ENCODE measurements at places on chromosomes 2 and 18.

- no peak for DNase-seq
Observed at GRCh38 chr2:208502288-208502687, 95.7 kb downstream of the PTH2R start.

DNA sequence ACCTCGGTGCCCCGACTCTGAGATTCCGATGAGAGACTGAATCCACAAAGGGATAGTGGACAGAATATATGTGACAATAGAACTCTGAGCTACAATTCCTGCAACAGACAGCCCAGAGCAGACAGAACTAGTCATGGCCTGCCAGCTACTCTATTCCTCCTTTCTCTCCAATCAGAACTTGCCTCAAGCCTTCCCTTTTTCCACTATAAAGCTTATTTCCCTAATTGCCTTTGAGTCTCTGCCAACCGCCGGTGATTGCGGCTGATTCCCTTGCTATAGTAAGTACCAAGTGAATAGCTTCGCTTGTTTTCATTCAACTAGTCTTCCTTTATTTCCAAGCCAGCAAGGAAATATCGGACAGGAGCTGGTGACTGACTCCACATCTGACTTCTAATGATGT is 96.8 kb downstream of the DSC3 start:
- DNase-seq, result no peak

- DNase-seq, result no peak
Observed at GRCh38 chr2:164523009-164523408, 98.3 kb downstream of the GRB14 start.

DNA sequence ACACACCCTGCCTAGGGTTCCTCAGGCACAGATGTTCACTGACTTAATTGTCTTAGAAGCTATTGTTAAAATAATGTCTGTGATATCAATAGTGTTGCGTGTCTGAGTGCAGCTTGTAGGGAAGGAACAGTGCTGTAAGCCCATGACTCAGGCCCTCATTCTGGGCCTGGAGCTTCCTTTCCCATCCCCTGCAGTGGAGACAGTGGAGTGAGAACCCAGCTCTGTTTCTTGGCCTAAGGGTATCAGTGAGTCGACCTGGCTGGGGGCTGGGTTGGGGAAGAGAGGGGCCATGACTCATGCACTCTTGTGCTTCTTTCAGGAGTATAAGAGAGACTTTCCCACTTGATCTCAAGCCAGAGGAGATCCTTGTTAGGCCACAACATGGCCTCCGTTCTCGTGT is 106.8 kb downstream of the HRH4 start:
- DNase-seq, result no peak

GRCh38 chr2:63465633-63466032 is 122.6 kb downstream of the WDPCP start:
- no peak for DNase-seq

GRCh38 chr18:34224423-34225217 is at the start of gene NOL4:
NOL4 (minus strand) TSS chr18:34224913; CDS start chr18:34223253, 1,660 bp downstream.
- no peak for DNase-seq

GRCh38 chr2:172308253-172308935 is 119.0 kb upstream of the ITGA6 start:
- DNase-seq, result no peak

DNA sequence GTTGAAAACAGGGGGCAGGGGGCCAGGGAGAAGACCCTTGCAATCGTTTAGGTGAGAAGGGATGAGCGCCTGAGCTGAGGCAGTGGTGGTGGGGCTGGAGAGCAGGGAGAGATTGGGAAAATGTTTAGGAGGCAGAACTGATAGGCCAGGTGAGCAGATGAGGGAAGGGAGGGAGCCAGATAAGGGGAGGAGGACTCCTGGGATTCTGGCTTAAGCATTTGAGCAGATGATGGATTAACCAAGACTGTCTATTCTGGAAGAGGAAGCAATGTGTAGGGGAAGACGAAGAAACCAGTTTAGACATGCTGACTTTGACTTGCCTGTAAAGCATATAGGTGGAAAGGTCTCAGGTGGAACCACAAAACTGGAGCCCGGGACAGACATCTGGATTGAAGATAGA is 49.9 kb upstream of the ASPRV1 start:
- no peak for DNase-seq

DNA sequence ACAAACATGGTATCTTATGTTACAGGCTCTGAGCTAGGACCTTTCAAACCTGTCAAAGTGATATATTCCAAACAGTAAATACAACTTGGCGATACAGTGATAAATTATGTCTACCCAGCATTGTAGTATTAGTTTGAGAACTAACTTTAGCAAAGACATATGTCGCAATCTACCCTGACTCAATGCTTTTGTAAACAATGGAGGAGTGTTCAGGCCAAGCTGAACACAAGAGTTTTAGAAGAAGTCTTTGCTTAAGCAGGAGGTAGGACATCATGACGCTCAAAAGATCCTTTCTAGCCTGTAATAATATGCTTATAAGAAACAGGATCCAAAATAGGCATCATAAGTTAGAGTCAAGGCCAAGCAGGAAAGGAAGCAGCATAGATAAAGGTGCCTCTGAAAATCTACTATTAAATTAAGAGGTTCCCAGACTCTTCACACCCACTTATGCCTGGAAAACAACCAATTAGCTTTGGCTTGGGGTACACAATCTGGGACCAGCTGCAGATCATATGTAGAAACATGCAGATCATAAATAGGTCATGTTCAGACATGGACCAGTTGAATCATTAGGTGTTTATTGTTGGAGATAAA is 132.5 kb downstream of the CSRNP3 start:
- no peak for DNase-seq

- no peak for DNase-seq
Observed at GRCh38 chr18:48601343-48601742, 62.5 kb downstream of the CTIF start.

- DNase-seq, result no peak
Observed at GRCh38 chr2:55917117-55917516, 6.5 kb downstream of the EFEMP1 start.

- DNase-seq, result no peak
Observed at GRCh38 chr2:101698844-101699754, 1.6 kb downstream of the MAP4K4 start.

DNA sequence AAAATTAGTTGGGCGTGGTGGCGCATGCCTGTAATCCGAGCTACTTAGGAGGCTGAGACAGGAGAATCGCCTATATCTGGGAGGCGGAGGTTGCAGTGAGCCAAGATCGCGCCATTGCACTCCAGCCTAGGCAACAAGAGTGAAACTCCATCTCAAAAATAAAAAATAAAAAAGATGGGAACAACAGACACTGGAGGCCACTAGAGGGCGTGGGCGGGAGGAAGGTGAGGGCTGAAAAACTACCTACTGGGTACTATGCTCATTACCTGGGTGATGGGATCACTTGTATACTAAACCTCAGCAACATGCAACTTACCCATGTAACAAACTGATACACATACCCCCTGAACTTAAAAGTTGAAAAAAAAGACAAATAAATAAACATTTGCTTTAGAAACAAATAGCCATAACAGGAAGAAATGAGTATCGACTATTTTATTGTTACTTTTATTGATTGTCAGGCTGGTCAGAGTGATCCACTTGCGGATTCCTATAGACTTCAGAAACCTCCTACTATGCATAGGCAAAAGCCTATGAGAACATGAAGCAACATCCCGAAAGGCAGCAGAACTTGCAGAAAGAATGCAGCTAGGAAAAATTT is 61.0 kb downstream of the TMEM163 start:
- DNase-seq, result peak; percentile 21

DNA sequence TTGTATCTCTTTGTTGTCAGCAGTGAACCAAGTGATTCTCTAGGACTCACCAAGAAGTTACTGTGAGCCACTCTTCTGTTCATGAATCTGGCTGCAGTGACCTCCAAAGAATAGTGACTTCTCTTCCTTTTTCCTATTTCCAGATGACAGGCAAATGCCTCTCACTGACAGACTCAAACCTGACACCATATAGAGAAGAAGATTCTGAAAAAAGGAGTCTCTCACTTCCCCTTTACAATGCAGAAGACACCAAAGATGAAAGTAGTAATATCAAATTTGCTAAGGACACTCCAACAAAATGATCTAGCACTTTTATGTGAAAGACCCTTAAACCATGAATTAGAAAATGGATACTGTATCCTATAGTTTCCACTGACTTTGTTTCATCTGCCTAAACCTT is 44.4 kb upstream of the SETBP1 start:
- no peak for DNase-seq

- peak; percentile 40 for DNase-seq
Observed at GRCh38 chr2:232592772-232593395, 40.5 kb upstream of the EFHD1 start.

GRCh38 chr2:73931531-73932500 is 5.1 kb downstream of the DGUOK start:
- peak; percentile 85 for DNase-seq

DNA sequence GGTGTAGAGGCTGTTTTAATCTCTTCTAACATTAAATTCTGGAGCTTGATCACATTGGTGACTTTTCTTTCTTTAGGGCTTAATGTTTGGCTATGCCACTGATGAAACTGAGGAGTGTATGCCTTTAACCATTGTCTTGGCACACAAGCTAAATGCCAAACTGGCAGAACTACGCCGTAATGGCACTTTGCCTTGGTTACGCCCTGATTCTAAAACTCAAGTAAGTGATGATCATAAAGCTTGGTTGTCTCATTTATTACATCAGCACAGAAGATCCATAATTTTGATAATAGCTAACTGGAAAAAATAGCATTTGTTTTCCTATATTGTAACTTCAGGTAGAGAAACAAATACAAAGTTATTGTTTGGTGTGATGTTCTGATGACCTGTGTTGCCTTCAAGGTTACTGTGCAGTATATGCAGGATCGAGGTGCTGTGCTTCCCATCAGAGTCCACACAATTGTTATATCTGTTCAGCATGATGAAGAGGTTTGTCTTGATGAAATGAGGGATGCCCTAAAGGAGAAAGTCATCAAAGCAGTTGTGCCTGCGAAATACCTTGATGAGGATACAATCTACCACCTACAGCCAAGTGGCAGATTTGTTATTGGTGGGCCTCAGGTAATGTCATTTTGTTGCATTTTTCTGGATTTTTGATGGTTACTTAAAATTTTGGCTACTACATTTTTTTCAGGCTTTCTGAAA is 2.9 kb downstream of the MAT2A start:
- DNase-seq, result no peak

DNA sequence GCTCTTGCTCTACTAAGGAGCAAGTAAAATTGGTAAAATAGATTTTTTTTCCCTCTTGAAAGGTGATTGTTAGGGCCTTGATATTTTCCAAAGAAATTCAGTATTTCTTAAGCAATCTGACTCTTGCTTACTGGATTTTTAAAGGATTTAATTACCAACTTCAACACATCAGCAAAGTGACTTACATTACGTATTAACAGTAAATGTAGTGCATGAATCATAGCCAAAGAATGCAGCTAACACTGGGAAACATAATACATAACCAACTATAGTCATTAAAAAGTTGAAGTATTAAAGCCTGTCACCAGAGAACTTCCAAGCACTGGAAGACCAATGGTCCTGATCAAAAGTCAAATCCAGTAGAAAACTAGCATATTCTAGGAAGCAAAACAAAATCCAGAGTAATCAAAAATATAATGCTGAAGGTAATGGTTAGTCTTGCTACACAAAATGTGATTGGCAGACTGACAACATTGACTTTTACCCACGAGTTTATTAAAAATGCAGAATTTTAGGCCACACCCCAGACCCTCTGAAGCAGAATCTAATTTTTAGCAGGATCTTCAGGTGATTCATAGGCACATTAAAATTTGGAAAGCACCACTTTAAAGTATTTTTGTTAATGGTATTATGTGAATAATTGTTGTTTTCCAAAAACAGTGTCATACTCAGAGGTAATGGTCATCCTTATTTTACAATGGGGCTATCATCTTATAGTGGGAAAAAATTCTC is 31.8 kb upstream of the CAVIN2 start:
- no peak for DNase-seq

GRCh38 chr2:181172676-181173075 is 192.3 kb downstream of the UBE2E3 start:
- DNase-seq, result no peak

GRCh38 chr2:227179988-227180685 is 15.7 kb downstream of the COL4A3 start:
- DNase-seq, result no peak

- no peak for DNase-seq
Observed at GRCh38 chr18:10074110-10074509, 160.3 kb downstream of the VAPA start.
